Stimulated activated CD8-positive, alpha-beta memory T cell treated with anti-CD3 and anti-CD28 coated beads, Interleukin-2, amount 100 ng/mL, for 1 hour (primary cell): ENCODE measurements at places on chromosomes 7 and 10.

GRCh38 chr7:20409961-20410360 is 79.3 kb downstream of the ITGB8 start:
- no peak for DNase-seq

GRCh38 chr10:24851629-24852028 is 100.8 kb downstream of the PRTFDC1 start:
- no peak for DNase-seq

GRCh38 chr7:50307368-50308032 is 3.0 kb downstream of the IKZF1 start:
- peak; percentile 59 for DNase-seq

DNA sequence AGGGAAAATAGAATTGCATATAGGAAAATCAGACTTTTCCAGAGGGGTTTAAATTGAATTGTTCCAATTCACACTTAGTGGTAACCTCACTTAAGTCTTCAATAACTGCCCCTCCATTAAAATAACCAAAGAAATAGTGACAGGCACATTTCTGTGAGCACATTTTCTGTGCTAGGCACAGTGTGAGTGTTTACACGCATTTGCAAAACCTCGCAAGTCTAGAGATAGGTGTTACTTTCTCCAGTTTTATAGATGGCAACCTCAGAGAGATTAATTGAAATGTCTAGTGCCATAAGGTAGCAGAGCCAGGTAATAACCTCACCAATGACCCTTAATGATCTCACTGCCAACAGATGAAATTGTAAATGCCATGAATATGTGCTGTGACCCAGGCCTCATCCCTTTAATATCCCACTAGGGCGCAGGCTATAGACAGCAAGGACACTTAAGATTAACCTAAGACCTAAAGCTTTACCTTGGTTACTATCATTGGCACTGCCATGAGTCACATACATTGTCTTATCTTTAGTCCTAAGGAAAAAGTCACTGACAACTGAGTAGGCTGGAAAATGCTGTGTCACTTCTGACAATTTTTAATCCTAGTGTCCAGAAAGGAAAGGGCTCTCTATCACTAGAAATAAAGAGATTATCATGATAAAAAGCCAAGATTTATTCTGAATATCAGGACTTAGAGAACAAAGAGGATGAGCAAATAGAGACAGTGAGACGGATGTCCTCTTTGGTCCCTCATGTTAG is 187.8 kb downstream of the PPP1R17 start:
- no peak for DNase-seq

GRCh38 chr7:114653364-114654088 is 238.9 kb downstream of the FOXP2 start:
- no peak for DNase-seq

- no peak for DNase-seq
Measured at GRCh38 chr10:83142074-83142563, 997.2 kb upstream of the GHITM start.

- no peak for DNase-seq
Measured at GRCh38 chr7:17871815-17872533, 68.3 kb downstream of the SNX13 start.

- DNase-seq = no peak
Measured at GRCh38 chr7:126792521-126792920, 460.2 kb downstream of the GRM8 start.

GRCh38 chr7:48040944-48041652 is 5.8 kb downstream of the C7orf57 start:
- DNase-seq = no peak

GRCh38 chr10:44069573-44069972 is 315.3 kb downstream of the CXCL12 start:
- DNase-seq = no peak

- DNase-seq = no peak
Measured at GRCh38 chr10:115982526-115982925, 290.5 kb downstream of the GFRA1 start.

DNA sequence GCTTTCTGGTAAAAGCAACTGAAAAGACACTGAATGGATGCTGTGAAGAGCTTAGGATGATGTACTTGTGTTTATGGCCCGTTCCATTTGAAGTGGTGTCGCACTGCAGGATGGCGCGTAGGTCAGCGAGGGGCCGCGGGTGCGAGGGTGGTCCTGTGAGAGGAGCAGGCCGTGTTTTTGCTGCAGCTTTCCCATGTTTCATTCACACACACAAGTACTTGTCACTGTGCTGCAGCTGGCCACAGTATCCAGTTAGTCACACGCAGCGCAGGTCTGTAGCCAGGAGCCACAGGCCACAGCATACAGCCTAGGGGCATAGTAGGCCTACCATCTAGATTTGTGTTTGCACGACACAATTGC is 23.2 kb downstream of the WIPI2 start:
- DNase-seq = no peak

GRCh38 chr10:14550471-14550981 is 219.8 kb upstream of the FRMD4A start:
- DNase-seq = no peak

GRCh38 chr7:6200971-6201370 is 71.5 kb downstream of the CYTH3 start:
- no peak for DNase-seq

DNA sequence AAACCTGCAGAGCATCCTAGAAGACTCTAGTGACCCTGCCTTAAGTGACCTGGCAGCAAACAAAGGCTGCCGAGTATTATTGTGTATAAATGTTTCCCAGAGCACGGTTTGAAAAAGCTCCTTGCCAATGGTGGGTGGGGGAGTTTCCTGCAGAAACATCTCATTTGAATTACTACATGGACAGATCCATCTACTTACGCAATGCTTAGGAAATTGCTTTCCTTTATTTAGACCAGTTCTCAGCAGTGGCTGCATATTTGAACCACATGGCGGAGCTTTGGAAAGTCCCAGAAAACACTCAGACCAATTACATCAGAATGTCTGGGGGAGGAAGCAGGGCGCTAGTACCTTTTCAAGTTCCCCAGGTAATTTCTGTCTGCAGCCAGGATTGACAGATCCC is 560.9 kb downstream of the SDK1 start:
- DNase-seq = no peak

- no peak for DNase-seq
Measured at GRCh38 chr10:100872034-100872791, 40.5 kb upstream of the SLF2 start.

GRCh38 chr10:6148908-6149307 is 53.8 kb upstream of the PFKFB3 start:
- DNase-seq = no peak

DNA sequence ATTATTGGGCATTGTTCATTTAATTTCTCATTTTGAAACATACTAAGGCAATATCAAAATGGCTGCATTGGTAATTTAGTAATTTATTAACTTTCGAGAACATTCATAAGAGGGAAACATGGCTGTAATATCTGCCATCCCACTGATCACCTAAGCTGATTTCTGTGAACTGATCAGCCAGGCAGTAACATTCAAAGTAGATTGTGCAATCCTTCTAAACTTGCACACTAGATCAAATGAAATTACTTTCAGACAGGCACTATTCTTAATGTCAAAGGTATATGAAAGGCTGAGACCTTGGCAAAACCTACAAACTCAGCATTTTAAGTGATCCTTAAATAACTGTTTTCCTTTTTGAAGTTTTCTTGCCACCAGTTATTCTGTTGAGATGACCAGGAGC is 290.7 kb downstream of the CACNA2D1 start:
- DNase-seq = no peak

GRCh38 chr10:93081318-93081717 is 7.6 kb downstream of the CYP26A1 start:
- DNase-seq = no peak

- DNase-seq = no peak
Measured at GRCh38 chr10:13857451-13857850, 270.7 kb downstream of the PRPF18 start.

GRCh38 chr7:92643821-92644220 is 53.6 kb upstream of the FAM133B start:
- DNase-seq = no peak

- no peak for DNase-seq
Measured at GRCh38 chr7:151342811-151343210, 1.2 kb downstream of the NUB1 start.

DNA sequence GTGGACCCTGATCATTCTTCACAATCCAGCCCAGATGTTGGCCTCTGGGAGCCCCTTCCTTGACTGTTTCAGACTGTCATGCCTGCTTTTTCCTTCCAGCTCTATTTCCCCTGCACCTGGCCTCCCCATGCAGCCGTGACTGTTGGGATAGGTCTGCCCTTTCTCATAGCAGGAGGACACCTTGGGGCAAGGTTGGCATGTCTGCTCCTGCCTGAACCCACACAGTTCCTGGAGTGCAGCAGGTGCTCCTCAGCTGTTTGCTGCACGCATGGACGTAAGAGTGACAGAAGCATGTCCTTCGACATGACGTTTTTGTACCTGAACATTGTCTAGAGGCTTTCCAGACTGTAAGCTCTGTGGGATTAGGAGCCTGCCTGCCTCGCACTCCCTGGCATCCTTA is 24.0 kb downstream of the POR start:
- DNase-seq = no peak

DNA sequence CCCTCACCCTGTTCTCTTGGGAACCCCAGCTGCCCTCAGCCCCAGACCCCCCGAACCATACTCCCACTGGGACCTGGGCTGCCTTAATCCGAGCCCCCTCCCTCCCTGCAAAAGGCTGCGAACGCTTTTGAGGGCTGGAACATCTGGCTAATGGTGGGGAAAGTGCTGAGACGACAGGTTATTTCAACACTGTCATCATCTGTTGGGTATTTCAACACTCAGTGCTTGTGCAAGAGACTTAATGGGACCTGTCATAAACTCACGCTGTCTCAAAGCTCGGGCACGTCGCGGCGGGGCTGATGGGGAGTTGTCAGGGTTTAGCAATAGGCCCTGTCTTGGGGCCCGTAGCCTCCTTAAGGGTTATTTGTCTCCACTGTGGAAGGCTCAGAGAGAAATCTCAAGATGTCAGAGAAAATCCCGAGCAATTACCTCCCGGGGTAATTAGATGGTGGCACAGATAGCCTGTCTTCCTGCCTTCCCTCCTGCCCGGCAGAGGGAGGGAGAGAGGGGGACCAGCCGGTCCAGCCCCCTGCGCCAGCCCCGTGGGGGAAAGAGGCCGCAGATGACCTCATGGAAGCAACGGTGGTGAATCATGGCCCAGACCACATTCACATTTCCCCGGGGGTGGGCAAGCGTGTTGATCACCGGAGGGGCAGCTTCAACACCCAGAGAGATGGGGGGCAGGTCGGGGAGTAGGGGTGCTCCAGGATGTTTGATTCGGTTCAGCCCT is 88.7 kb upstream of the MYL10 start:
- no peak for DNase-seq

- DNase-seq = no peak
Measured at GRCh38 chr10:35456784-35457183, 120.5 kb downstream of the CCNY start.

- DNase-seq = no peak
Measured at GRCh38 chr7:105126436-105126975, 112.5 kb downstream of the KMT2E start.

DNA sequence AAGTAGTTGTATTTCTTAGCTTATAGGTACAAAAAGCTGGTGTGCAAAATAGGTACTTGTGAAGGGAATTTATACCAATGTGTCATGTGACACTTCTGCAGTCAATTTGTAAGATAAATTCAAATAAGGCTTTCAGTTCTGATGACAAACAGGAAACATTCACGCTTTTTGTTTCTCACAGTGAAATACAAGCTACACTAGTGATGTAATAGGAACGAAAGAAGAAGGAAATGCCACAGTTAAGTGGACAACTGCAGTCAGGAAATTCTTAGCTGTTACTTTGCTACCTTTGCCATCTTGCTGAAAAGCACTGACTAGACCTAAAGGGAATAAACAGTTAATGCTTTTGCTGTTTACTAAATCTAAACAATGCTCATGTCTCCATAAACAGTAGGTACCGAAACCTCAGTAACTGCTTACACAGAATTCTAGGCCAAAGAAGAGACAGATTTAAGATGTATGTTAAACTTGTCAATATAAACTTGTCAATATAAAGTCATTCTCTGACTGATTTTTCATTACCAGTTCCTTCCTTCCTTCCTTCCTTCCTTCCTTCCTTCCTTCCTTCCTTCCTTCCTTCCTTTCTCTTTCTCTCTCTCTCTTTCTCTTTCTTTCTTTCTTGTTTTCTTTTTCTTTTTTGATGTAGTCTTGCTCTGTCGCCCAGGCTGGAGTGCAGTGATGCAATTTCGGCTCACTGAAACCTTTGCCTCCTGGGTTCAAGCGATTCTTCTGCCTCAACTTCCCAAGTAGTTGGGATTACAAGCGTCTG is 10.1 kb downstream of the OTUD1 start:
- no peak for DNase-seq

- no peak for DNase-seq
Measured at GRCh38 chr7:145696071-145696470, 420.5 kb upstream of the CNTNAP2 start.

- no peak for DNase-seq
Measured at GRCh38 chr10:89093728-89094127, 103.1 kb downstream of the FAS start.

GRCh38 chr7:14604606-14605005 is 297.9 kb downstream of the DGKB start:
- no peak for DNase-seq

DNA sequence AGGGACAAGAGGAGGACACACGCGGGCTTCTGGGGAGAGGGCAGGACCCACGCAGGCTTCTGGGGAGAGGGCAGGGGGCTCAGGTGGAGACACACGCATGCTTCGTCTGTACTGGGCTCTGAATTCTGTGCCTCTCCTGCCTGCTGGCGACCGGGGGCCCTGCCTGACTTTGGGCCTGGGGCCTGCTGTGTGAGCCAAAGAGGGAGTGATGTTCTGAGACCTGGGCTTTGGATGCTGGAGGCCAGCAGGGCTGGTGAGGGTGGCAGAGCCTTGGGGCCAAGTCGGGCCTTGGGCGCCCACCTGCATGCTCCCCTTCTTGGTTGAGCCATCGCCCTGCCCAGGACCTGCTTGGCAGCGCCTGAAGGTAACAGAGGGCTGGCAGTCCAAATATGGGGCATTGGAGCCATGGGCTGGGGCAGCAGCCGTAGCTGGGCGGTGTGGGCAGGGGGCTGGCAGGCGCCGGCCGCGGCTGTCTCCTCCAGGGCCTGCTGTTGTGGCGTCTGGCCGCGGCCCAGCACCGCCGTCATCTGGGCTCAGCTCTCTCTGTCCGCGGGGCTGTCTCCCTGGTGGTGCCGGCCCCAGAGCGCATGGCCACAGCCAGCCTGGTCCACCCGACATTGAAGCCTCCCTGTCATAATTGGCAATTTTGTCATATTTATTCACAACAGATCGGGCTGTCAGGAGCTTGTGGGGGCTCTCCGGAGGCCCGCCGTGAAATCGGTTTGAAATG is 78.9 kb downstream of the UNCX start:
- DNase-seq = no peak
